ENCODE measurements at places on chromosomes 4 and X.

DNA sequence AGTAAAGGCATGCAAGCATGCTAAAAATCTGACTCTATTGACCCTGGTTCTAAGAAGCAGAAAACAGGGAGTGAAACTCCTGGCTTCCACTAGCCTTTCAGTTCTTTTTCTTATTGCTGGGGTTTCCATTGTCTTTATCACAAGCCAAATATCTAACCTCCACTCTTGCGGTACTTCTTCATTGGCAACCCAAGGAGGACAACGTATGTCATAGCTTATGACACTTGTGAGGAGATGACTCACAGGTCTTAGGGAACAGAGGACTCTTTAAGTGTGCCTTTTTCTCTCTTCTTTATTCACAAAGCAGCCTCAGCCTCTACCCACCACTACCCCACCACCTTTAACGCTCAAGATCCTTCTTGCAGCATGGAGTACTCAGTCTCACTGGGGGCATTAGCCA, 124.2 kb downstream of the GUCY2F start:
- DNase-seq: no peak

- peak; percentile 2 for DNase-seq
These were observed 16.9 kb upstream of the HPRT1 start for GRCh38 chrX:134443020-134443419.

GRCh38 chrX:103585411-103586313, at the start of gene TCEAL4:
Gene TCEAL4 (plus strand): TSS chrX:103585515. CDS start chrX:103586676, 1,161 bp downstream.
- DNase-seq: no peak

DNA sequence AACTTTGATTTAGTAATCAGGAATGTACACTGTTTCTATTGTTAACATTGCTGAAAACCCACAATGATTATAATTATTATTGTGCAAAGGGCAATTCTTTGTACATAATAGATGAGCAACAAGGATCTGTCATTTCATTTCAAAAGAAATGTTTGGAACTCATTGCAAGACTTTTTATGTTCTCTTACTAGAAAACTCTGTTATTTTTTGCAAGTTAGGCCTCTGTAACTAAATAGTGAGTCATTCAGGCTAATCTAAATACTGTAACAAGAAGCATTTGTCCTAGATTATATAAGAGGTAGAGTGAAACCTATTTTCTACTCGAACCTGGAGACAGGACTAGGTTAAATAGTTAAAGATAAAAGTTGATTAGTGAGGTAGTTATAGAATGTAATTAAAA, 93.2 kb upstream of the FAM47B start:
- DNase-seq: no peak

DNA sequence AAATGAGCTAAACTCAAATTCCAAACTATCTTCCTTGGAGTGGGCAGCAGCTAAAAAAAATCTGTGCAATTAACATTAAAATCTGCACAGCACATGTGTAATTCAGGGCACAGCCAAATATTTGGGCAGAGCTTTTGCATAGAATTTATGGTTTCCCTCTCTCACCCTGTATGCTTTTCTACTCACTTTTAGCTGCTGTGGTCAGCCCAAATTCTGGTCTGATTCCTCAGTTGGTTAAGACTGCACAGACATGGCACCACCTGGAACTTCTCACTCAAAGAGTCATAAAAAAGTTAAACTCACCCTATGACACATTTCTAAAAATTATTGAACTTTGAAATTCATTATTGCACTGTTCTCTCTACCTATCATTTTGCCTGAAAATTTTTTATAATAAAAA, 4.9 kb upstream of the PLK4 start:
- no peak for DNase-seq

DNA sequence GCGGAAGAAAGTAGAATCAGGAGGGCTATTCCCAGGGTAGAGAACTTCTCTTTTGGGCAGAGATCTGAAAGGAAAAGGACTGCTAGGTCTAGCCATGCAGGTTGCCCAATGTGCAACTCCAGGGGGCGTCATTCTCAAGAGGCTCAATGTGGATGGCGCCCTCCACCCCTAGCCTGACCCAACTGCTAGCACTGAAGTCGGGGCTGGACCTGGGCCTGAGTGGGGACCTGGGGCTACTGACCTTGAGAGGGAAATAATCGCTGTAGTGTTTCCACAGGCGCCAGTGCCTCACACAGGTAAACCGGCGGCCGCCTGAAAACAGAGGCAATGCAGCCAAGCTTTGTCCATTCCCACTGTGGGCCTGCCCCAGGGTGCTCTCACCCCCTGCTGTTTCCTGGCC, 6.1 kb downstream of the AWAT2 start:
- DNase-seq: no peak

GRCh38 chr4:186851291-186852072, 127.8 kb upstream of the FAT1 start:
- no peak for DNase-seq
